ENCODE measurements at places on chromosomes 6 and 20.
A peak's percentile ranks its signal among the peaks of the same experiment; 100 is the strongest.

GRCh38 chr6:143397227-143398222 is 53.0 kb downstream of the ADAT2 start:
- no peak for DNase-seq

DNA sequence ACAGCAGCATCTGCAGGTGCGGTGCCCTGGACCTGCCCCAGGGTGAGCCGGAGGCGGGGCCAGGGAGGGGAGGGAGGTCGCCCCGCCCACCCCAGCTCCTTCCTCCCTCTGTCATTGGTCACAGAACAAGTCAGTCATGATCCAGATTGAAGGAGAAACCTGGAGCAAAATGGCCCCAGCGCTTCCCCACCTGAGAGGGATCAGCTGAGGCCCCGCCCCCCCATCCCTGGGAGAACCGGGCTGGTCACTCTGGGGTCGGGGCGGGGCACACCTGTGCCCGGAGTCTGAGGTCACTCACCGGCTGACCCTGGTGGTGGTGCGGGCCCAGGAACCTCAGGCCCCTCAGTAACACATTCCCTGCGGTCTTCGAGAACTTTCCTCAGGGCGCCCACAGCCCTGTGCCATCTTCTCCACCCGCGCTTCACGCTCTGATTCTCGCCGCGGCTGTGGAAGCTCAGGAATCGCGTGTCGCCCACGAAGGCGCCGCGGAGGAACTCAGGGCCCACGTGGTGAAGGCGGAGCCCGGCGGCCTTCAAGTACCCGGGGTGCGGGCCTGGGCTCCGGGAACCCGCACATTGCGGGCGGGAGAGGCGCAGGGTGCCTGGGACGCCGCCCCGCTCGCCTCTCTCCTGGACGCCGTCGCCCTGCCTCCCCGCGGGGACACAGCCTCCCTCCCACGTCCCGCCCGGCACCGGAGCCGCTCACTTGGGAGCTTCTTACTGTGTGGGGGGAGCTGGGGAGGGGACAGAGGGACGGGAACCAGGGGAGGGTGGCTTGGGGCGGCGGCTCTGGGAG is 36.4 kb upstream of the HLA-C start:
- peak; percentile 52 for DNase-seq

GRCh38 chr20:47991875-47992488 is 206.7 kb upstream of the SULF2 start:
- no peak for DNase-seq

- DNase-seq, result no peak
Observed at GRCh38 chr20:43942667-43943285, 28.1 kb downstream of the TOX2 start.

- no peak for DNase-seq
Observed at GRCh38 chr6:34045771-34046170, 100.1 kb downstream of the GRM4 start.

GRCh38 chr6:167324111-167324510 is 775 bp upstream of the TTLL2 start:
- DNase-seq, result no peak

DNA sequence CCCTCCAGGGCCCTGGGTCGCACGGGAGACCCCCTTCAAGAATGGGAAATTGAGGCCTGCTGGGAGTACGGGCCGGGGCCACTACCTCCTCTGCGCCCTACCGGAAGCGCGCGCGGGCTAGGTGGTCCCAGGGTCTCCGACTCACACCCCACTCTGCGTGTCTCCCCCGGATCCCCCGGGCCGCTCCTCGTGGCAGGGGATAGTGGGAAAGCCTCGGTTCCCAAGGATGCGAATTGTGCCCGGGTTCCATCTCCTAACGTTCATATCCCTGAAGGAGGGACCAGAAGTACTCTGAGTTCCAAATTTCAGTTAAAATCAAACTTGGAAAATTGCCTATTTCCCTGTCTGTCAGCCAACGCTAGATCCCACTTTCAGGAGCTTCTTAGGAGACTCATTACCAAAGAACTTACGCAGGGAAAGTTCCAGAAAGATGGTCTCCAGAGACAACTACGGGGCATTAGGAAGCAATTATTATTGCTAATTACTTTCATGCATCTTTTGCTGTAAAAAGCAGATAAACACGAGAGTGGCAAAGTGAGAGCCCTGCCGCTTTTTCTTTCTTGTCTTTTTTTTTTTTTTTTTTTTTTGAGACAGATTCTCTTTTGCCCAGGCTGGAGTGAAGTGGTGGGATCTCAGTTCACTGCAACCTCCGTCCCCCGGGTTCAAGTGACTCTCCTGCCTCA is 858 bp downstream of the FAM83D start:
- DNase-seq, result no peak

GRCh38 chr20:37728635-37728983 is 34.8 kb downstream of the CTNNBL1 start:
- no peak for DNase-seq

DNA sequence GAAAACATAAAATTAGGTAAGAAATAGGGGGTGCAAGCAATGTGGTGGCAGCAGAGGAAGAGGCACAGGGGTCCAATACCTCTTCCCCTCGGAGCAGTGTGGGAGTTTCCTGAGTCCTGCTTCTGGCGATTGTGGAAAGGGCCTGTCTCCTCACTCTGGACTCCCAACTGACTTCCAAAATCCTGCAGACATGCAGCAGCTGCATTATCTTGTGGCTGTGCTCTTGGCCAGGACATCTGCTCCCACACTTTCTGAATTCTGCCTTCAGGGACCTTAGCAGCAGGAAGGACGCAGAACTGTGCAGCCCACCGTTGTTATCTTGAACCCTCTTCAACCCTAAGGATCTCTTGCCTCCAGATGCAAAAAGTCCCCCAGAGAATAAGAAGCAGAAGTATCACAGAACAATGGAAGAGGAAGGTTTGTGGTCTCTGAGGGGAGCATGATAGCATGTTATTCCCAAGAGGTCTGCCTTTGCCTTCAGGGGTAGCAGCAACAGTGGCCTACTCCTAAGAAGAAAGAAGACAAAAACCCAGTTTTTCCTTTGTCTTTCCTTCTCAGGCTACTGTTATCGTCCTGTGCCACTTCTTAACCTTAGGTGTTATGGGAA is 102.5 kb upstream of the EMILIN3 start:
- no peak for DNase-seq

DNA sequence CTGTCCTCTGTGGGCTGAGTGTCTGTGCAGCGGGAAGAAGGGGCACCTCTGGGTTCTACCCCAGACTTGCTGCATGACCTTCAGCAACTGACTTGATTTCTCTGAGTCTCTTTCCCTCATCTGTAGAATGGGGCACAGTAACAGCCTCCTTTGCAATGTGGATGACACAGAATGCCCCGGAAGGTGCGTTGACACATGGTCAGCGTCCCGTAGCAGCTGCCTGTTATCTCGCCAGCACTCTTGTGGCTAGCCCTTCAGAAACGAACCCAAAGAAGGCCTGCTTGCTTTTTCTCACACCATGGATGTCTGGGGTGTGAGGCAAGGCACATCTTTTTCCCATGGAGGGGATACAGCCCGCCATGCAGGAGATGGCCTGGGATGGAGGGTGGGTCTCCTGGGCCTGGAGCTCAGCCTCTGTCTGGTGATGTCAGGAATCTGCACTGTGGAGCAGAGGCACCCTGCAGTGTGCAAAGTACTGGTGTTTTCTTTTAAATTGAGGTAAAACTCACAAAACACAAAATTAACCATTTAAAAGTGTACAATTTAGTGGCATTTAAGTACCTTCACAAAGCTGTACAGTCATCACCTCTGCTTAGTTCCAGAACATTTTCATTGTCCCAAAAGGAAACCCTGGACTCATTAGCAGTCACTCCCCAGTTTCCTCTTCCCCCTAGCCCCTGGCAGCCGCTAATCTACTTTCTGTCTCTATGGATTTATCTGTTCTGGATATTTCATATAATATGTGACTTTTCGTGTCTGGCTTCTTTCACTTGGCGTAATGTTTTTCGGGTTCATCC is 59.8 kb upstream of the FAM83D start:
- no peak for DNase-seq

- DNase-seq, result no peak
Observed at GRCh38 chr6:64831680-64832079, 875.3 kb downstream of the EYS start.

DNA sequence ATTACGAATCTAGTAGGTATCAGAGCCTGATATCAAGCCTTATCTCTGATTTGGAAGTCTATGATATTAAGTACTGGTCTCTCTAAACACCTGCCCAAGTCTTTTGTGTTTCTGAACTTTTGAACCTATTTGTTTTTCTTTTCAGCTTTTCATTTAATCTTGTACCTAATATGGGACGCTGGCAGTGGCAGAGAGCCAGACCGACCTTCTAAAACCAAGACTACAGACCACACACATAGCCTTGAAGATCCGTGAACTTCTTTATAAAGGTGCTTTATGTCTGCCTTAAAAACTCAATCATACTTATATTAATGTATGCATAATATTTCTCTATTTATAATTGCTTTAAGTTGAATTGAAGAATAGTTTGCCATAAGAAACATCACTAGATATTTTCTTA is 12.6 kb upstream of the PTCHD4 start:
- DNase-seq, result no peak

DNA sequence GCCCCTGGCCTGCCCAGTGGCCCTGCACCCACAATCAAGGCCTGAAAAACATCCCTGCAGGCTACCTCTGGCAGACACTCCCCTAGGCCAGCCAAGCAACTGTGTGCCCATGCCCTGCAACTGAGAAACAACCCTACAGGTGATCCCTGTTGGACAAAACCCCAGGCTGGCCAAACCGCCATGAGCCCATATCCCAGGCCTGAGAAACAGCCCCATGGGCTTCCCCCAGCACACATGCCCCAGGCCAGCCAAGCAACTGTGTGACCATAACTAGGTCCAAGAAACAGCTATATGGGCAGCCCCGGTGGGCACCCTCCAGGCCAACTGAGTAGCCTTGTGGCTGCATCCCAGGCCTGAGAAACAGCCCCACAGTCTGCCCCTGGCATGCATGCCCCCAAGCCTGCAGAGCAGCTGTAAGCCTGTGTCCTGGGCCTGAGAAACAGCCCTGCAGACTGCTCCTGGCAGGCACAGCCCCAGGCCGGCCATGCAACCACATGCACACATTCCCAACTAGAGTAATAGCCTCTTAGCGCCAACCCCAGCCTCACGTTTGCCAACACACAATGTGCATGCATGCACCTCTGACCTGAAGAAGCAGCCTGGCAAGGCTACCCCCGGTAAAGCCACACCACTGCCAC is 41.0 kb upstream of the SRSF6 start:
- DNase-seq, result no peak

GRCh38 chr6:6915813-6916547 is 191.8 kb upstream of the RREB1 start:
- no peak for DNase-seq

DNA sequence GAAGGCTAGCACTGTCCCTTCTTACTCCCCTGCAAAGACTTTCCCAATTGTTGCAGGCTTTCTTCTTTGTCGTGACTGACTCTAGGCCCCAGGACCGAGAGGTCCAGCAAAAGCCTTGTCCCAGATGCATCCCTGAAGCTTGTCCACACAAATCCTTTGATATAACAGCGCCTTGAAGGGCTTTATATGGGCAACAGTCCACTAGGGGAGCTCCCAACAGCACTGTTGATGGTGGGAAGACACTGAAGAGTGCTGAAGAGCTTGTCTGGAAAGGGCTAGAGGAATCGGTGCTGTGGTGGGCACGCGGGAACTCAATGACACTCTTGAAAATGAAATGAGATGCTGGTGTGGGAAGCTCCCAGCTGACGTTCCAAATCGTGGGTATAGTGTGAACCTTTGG is 316.1 kb upstream of the CDH4 start:
- DNase-seq, result no peak

GRCh38 chr6:99091985-99092384 is 144.2 kb upstream of the FBXL4 start:
- no peak for DNase-seq

DNA sequence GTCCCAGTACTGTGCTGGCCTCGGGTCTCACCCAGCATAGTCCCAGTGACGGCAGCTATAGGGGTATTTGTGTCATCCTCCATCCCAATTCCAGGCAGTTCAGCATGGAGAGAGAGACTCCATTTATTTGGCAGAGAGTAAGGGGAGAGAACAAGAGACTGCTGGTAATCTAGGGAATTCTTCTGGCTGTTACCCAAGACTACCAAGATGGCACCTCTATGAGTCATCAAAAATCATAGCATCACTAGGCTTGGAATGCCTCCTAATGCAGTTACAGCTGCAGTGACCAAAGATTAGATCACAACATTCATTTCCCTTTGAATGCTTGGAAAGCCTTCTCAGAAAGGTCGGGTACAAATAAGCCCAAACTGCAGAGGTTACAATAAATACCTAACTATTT is 660.4 kb upstream of the FLRT3 start:
- no peak for DNase-seq

DNA sequence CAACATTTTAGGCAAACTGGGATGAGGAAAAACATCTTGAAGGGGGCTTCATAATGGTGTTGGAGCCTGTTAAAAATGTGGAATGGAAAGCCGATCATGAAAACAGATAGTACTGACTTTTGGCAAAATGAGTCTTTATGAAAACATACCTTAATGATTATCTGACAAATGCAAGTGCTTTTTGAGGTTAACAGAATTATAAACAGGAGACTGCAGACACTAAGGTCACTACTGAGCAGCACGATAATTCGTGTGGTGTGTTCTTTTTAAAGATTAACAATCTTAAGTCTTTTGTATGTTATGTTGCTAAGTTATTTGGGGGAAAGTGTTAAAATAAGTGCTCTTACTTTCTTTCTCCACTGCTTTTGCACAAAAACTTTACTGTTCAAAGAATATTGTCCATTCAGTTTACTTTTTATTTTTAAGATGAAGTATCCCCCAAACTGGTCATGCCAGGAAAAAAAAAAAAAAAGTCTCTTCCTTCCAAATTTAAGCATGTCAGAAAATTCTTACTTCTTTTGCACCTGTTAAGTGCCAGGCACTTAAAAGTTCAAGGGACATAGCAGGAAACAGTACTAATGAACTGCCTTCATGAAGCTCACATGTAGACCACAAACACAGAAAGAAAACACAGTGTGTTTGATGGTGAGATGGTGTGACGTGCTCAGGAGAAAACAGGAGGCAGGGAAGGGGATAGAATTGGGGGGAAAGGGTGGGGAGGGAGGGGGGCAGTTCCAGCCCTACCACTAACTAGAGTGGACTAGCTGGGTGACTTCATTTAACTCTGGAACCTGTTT is 73.2 kb downstream of the CDYL start:
- DNase-seq, result no peak

DNA sequence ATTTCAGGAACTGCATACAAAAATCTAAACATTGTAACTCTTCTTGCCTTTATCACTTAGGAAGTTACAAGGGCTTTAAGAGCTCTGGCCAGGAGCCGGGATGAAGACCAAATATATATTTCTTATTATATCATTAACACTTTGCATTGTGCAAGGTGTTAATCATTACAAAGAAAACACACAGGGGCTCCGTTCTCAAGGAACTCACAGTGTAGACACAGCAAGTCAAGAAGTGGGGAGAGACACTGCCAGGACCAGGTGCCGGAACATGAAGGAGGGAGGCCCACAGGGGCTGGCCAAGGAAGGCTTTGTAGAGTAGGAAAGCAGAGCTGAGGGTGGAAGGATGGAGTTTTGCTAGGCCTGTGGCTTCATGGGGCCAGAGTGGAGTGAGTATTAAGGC is 17.4 kb downstream of the ITPR3 start:
- DNase-seq, result no peak

DNA sequence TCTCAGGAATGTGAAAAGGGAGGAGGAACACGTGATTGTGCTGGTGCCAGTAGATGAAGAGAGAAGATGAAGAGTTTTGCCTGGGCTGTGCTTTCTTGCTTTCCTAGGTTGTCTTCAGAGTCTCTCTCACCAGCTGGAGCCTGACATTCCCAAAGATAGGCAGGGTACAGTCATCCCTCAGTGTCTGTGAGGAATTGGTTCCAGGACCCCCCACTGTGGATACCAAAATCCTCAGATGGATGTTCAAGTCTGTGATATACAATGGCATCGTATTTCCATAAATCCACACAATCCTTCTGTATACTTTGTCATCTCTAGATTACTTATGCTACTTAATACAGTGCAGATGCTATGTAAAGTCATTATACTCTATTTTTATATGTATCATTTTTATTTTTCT is 113.5 kb downstream of the SAMD5 start:
- DNase-seq, result no peak

Measured in stimulated activated CD4-positive, alpha-beta T cell treated with anti-CD3 and anti-CD28 coated beads, TNF-alpha, amount 100 ng/mL, for 1 hour (primary cell).